Cortex of kidney (tissue), 1 donor: ENCODE measurements at places on chromosomes 4 and X.

DNA sequence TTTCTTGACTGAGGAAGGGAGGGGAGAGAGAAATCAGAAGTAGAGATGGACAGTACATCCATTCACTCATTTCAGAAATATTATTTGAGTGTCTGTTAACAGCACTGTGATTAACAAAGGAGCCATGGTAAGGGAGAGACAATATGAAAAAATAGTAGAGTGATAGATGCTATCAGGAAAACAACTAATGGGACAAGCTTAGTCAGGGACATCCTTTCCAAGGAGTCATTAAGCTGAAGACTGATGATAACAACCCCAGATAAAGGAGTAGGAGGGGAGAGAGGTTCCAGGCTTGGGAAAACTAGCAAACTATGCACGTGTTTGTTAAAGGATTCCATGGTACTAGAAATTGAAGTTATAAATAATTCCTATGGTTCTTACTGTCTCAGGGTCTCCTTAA lies 122.2 kb downstream of the CBR4 start:
- DNase-seq, result no peak

DNA sequence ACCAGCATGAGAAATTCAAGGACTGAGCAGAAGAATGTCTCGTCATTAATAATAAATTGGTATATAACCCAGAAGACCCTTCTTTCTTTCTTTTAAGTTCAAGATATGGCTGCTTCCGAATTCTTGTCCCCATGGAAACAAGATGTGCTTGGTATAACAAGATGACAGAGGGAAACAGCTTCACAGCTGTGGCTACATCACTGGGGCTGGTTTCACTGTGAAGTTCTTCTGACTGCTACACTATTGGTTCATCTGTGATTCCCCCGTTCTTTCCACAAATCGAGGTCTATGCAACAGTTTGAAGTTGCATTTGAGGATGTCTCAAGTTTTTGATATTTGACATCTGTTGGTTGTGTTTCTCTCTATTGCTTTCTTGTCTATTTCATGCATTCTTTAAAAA lies 12.3 kb upstream of the DTHD1 start:
- DNase-seq, result no peak

- DNase-seq, result no peak
Observed at GRCh38 chr4:110198049-110198434, 373 bp downstream of the ELOVL6 start.

GRCh38 chrX:35291013-35291412 lies 348.4 kb downstream of the FAM47B start:
- DNase-seq, result no peak
